Activated CD8-positive, alpha-beta memory T cell treated with anti-CD3 and anti-CD28 coated beads for 4 hours (primary cell): ENCODE measurements at places on chromosomes 7 and 10.
A peak's percentile ranks its signal among the peaks of the same experiment; 100 is the strongest.

DNA sequence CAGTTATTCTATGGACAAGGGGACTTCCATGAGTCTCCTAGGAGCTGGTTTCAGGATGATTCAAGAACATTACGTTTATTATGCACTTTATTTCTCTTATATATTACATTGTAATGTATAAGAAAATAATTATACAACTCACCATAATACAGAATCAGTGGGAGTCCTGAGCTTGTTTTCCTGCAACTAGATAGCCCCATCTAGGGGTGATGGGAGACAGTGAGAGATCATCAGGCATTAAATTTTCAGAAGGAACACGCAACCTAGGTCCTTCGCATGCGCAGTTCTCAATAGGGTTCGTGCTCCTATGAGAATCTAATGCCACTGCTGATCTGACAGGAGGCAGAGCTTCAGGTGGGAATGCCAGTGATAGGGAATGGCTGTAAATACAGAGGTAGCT, 137.9 kb downstream of the ANKRD30A start:
- DNase-seq: no peak

- DNase-seq: no peak
Observed at GRCh38 chr7:4842319-4843064, 19.3 kb downstream of the PAPOLB start.

DNA sequence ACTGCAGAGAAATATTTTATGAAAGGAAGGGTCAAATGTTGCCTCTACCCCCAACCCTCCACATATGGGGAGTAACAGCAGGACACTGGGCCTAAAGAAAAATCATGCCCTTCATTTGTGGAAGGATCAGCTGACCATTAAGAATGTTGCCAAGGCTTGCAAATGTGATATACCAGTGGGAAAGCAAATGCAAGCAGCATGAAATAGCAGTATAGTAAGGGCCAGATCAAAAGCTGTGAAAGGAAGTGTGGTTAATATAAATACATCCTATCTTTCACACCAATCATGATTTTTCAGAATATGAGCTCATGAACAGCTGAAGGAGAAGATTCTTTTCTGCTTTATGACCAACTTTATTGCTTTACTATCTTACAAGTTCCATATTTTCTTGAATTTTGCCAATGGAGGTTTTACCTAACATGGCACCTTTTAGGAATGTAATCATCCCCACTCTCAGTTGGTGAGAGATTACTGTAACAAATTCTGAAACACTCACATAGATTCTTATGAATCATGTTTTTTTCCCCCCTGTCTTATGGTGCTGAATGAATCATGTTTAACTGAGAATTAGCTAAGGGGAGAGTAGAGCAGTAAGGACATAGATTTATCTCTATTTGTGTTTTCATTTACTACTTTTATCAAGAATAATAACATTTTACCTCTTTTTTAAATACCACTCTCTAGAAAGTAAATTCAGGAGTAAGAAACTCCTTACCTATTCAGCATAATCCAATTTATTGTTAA, 12.1 kb upstream of the ATAD1 start:
- DNase-seq: no peak

DNA sequence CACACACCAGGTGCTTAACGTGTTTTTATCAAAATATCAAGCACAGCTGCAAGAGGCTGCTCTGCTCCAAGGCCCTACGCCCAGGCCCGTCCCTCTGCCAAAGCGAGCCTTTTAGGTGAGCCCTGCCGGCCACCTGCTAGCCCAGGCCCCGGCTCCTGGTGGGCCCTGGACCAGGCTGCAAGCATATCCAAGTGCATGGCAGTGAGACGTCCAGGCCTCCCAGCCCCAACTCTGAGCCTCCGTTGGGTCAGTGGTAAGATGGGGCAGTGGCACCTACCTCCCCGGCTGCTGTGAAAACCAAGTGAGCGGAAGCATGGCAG, 136.2 kb downstream of the LHPP start:
- DNase-seq: no peak

DNA sequence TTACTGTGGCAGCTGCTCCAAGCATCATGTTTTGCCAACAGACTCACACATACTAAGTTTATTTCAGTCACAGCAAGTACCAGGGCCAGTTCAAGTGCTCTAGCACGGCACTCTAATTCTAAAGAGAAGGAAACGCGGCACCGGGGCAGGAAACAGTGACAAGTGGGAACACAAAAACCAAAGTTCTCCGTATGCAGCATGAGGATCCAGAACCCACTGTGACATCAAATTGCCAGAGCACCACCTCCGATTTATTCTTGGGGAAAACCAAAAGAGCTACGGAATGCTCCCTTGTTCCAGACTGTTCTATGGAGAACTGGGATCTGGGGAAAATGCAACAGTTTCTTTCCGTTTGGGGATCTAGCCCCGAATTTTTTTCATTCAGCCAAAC, 448 bp upstream of the PTER start:
- DNase-seq: no peak

GRCh38 chr7:124351950-124352349, 319.1 kb upstream of the TMEM229A start:
- DNase-seq: no peak

DNA sequence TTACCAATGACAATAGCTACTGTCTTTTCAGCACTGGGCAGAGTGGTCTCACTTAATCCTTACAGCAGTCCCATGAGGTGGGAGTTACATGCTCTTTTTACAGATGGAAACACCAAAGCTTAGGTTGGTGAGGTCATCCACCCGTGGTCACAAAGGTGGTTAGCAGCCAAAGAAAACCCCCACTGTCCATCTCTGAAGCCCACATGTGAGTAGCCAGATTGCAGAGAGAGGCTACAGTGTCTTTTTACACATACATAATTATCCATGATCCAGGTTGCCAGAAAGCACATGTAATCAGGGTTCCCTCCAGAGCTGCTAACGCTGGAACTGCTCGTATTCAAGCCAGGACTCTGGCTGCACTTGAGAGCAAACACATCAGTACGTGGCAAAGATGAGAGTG, 24.6 kb upstream of the ANKRD2 start:
- DNase-seq: no peak

GRCh38 chr10:14604181-14605142, 170.2 kb downstream of the FAM107B start:
- DNase-seq: peak; percentile 47

DNA sequence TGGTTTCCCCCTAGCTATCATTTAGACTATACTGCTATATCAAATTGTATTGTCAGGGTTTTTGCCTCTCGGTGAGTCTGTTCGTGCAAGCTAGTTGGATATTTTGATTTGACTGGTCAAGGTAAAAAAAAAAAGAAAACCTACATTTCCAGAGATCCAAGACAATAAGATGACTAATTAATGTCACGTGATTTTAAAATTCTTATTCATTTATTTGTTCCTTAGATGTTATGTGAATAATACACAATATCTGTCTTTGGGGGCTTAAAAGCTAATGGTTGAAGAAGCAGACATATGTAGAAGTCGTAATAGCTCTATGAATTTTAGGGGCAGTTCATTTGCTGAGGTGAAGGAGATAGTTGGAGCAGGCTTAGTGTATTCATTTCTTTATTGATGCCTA, 191.1 kb downstream of the KCND2 start:
- no peak for DNase-seq

DNA sequence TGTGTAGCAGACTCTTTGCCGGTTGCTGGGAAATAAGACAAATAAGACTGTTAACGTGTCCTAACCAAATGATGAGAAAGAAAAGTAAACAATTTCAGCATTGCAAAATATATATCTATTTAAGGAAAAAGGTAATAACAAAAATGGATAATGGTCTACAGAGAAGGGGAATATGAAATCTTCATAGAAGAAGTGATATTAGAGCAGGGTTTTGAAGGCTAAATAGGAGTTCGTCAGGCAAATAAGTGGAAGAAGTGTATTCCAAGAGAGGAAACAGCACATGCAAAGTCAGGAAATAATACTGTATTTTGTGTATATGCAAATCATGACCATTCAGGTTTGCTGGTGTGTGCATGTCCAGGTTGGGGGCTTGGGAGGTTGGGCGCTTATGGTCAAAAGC, 55.3 kb upstream of the OSBPL3 start:
- DNase-seq: no peak

GRCh38 chr7:43636093-43636492, 53.2 kb downstream of the STK17A start:
- no peak for DNase-seq

DNA sequence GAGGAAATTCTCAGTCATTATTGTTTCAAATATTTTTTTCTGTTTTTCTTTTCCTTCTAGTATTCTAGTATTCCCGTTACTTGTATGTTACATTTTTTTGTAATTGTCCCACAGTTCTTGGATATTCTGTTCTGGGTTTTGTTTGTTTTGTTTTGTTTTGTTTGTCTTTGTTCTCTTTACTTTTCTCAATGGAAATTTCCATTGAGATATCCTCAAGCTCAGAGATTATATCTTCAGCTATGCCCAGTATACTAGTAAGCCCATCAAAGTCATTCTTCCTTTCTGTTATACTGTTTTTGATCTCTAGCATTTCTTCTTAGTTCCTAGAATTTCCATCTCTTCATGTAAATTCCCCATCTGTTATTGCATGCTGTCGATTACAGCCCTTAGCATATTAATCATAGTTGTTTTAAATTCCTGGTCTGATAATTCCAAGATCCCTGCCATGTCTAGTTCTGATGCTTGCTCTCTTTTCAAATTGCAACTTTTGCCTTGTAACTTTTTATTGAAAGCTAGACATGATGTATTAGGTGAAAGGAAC, 27.8 kb downstream of the GPR37 start:
- DNase-seq: no peak

- DNase-seq: no peak
Observed at GRCh38 chr10:32937911-32938424, 20.1 kb downstream of the ITGB1 start.

- no peak for DNase-seq
Observed at GRCh38 chr10:101363850-101364400, 10.0 kb downstream of the BTRC start.

DNA sequence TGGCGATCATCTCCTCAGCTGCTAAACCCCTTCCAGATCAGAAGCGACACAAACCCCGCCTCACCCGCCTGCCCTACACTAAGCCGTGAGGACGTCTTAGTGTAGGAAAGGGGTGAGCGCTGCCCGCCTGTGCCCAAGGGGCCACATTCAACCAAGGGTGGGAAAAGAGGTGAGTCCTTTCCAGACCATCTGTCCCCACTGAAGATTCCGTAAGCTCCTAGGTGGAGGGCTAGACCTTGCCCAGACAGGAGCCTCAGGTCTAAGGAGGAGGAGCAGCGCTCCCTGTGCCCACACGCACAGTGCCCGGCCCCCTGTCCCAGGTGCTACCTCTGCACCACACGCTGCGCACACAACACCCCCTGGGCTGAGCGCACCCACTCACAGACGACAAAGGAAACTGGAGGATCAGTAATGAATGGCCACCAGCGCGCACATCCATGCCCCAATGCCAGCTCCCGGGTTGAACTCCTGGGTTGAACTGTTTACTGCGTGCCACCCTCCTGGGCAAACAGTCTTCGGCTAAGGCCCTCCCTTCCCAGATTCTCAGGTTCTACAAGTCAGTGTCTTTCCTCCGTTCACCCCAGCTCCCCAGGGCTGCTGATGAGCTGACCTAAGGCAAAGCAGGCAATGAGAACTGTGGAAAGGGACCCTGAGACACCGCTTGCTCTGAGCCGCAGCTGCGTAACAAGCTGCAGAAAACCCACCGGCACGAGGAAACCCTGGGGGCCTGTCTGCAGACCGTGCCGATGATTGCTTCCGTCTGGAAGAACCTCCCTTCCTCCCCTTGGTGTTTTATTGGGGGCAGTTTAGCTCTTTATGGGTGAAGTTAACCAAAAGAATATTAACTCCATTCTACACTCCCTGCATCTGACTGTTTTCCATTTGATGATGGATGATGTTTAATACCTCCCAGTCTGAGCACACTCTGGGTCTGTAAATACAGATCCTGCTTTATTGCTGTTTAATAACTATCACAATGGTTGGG, 185.9 kb downstream of the MAD1L1 start:
- DNase-seq: no peak

DNA sequence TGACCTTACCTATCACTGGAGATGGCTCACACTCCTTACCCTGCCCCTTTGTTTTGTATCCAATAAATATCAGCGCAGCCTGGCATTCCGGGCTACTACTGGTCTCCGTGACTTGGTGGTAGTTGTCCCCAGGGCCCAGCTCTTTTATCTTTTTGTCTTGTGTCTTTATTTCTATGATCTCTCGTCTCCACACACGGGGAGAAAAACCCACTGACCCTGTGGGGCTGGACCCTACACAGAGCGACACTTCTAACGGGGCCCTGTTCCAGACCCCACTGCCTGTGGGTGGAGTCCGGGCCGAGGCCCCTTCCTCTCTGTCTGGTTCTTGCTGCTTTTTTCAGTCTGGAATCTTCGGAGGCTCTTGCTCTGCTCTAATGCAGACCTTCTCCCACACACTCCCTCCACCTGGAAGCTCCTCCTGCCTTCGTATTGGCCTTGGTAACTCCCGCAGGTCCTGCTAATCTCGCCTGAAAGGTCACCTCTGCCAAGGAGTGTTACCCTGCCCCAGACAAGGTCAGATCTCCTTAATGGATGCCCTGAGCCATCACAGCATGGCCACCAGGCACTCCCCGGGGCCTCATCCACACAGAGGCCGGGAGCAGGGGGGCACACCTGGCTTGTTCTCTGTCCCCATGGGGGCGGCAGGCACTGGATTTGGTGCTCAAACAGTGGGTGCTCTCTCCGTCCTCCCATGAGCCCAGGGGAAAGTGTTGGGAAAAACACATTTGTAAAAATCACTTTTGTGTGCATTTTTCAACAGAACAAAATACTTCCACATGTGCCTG, 531.7 kb downstream of the PTPRN2 start:
- DNase-seq: no peak

GRCh38 chr7:157808042-157808441, 471.2 kb downstream of the DNAJB6 start:
- DNase-seq: no peak

- DNase-seq: no peak
Observed at GRCh38 chr10:18368273-18368672, 228.0 kb downstream of the CACNB2 start.

GRCh38 chr7:117149692-117150091, 173.2 kb downstream of the WNT2 start:
- no peak for DNase-seq

DNA sequence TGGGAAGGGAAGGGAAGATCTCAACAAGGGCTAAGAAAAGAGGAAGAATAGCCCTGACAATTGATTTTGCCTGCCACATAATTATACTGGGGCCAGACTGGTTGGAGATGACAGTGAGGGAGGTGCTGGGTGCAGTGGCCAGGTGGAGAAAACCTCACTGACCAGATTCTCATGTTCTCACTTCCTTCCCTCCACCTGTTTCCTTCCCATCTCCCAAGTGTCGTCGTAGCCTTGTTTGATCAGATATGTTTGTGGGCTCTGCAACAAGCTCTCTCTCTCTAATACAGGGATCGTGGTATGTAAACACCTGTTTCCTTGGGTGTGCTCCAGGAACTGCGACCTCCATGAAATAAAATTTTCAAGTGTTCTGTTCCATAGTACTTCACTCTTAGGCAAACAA, 60.2 kb downstream of the VCL start:
- DNase-seq: no peak

DNA sequence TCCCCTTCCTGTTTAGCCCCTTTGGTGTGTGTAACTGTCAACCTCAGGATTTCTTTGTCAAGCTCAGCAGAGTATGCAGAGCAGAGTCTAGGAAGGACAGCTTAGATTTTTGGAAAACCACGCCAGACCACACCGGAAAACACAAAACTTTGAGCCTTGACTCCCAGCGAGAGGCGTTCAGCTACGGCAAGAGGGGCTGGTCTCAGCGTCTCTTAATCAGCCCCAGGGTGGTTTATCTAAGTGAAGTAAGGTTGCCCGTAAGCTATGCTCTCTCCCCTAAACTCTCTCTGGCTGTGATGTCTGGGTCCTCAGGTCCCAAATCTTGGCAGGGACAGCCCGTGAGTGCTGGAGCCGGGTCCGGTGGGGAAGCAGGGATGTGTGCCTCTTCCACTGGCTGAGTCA, 230.9 kb downstream of the KLF6 start:
- no peak for DNase-seq

- DNase-seq: no peak
Observed at GRCh38 chr10:80452640-80453039, 1.5 kb upstream of the TSPAN14 start.
